Activated B cell treated with CpG ODN at 0.5 μM for 24 hours (primary cell): ENCODE measurements at places on chromosomes 2 and 18.

GRCh38 chr18:2442006-2442405, 129.3 kb downstream of the METTL4 start:
- no peak for DNase-seq

DNA sequence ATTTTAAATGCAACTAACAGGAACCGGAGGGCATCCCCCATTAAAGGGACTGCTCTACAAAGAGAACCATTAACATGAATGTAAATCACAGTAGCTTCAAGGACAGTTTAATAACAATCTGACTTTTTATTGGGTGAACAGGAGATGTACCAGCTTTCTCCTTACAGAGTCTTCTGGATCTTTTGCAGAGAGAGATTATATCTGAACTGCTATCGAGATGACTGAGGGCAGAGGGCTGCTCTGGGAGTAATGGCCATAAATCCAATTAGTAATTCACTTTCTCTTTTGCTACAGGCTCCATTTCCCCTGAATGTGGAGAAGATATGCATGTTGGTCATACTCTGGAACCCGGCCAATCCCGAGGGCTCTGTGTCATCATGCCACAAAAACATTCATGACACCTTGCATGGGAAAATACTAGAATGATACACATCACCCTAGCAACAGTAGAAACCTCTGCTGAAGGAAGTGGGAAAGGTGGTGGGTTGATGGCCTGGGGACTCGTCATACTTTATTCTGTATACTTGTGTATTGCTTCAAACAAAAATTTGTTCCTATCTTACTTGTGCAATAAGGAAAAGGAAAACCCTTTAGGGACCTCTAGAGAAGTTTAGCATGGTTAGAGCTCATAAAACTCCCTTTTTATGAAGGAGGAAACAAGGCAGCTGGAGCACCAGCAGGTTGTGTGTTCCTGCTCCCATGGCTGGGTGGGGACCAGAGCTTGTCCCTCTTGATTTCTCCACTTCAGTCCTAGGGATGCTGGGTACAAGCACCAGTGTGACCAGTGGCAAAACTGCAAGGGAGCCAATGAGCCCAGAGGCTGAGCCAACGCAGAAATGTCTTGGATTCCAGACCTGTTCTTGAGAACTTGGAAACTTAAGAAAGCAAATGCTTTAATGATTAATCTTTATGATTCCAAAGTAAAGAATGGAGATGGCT, 26.0 kb downstream of the CTAGE1 start:
- DNase-seq: no peak

DNA sequence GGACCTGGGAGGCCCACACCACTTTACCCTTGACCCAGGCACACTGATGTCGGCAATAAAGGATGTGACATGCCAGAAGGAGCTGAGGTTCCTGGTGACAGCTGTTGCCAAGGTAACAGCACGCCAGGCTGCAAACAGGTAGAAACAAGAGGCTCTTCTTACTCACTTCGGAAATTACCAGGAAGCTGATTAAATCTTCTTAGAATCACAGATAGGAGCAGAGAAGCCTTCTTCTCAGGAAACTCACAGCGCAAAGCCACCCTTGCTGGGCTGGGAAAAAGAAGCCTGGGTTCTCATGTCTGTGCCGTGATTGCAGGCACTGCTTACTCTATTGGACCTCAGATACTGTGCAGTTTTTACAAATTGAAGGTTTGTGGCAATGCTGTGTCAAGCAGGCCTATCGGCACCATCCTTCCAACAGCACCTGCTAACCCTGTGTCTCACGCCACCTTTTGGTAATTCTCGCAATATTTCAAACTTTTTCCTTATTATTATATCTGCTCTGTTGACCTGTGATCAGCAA, 61.0 kb upstream of the TAF1B start:
- DNase-seq: no peak

- DNase-seq: no peak
These were observed 115.2 kb downstream of the TPO start for GRCh38 chr2:1528273-1529064.

DNA sequence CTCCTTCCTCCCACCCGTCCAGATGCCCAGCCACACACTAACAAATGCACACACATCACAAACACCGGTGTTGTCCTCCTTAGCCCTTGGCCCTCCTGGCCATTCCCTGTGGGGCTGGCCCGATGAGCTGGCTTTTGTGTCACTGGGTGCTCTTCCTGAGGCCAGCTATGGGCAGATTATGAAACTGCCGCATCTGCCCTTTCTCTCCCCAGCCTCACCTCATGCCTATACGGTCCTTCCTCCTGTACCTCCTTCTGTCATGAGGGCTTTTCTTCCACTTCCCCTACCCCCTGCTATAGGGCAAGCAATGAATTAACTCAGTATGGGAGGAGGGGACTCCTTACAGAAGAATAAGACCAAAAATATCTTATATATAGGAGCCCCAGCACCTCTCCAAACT, 10.3 kb upstream of the INO80C start:
- no peak for DNase-seq

GRCh38 chr2:41932241-41933045, 115.4 kb upstream of the PKDCC start:
- DNase-seq: no peak

DNA sequence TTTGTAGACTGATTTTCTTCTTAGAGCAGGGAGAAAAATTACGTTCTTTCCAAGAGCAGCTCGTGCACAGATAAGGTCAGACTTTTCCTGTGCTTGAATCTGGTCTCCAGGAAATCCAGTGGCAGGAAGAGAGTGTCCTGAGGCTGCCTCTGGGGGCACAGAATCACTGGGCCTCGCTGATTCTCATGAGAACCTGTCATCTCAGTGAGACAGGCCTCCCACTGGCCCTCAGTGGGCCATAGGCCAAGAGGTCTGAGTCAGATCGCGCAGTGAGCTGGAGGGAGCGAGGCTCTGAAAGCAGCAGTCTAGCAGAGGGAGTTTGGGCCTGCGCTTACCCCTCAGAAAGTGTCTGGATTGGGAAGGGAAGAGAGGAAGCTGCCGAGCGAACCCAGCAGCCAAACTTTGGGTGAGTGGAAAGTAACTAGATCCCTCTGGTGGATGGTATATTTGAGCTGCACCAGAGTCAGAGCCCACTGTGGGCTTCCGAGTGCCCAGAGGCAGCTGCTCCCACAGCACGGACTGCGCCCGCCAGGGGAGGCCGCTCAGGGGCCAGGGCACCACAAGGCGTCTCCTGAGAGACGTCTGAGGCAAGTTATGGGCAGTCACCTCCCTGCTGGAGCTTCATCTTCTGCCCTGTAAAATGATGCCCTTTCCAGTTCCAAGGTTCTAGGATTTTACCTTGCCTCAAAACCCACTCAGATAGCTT, 8.2 kb downstream of the GDF7 start:
- DNase-seq: no peak
